NCI-H2081 (cell line): ENCODE measurements at places on chromosomes 11 and 22.

DNA sequence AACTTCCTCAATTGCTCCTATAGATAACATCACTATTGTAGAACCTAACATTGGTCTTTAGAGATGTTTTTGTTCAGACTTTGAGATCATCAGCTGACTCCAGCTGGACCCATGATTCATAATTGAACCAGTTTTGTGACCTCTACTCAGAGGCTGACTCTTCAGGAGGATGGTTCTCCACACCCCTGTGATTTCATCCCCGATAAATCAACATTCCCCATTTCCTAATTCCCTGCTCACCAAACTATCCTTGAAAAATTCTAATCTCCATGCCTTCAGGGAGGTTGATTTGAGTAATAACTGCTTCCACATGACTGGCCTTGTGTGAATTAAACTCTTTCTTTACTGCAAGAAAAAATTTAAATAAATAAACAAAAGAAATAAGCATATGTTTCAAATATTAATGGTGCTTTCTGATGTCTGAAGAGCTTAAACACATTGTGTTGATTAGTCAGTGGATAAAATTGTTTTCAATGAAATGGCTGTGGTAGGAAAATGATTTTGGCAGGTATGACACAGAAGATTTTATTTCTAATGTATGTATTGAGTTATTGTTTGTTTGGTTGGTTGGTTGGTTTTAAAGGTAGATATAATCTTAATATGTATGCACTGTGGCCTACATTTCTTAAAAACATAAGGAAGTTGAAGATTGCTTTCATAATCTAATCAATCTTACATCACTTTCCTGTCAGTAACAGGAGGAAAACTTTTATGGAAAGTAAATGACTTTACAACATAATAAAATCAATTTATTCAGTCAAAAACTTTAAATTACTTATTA, 427.9 kb upstream of the CCDC179 start:
- DNase-seq: no peak

DNA sequence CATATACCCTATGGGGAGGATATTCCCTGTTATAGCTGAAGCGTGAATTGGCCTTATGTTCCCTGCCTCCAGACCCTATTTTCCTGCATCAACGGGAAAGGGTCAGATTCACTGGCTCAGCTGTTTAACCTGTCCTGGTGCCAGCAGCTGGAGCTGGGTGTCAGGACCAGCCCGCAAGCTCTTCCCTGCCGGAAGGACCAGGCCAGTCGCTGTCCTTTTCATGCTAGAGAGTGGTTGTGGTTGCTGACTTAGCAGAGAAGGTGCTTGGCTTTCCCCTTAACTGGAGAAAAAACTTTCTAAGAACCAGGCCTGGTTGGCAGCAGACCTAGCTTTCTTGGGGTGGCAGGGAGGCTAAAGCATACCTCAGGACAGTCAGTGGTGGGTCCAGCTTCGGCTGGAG, 5.2 kb upstream of the SREBF2 start:
- no peak for DNase-seq

DNA sequence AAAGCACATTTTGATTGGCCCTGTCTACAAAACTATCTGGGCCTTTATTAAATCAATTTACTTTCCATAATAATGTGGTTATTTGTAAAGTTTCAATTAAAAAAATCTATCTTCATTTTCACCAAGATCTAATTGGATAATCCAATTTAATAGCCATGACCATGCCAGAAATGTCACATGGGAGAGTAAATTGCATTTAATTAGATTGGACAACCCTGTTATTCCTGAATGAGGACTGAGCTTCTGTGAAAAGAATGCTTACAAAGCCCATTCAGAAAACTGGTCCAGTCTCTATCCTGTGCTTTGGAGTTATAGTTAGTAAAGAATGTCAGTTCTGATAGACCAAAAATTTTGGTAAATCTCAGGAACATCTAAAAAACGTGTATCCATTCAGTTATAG, 541.9 kb upstream of the ANO5 start:
- no peak for DNase-seq

GRCh38 chr22:49179886-49180682, 647.6 kb downstream of the BRD1 start:
- DNase-seq: no peak

GRCh38 chr22:47802421-47802820, 1040.0 kb downstream of the TBC1D22A start:
- DNase-seq: no peak

DNA sequence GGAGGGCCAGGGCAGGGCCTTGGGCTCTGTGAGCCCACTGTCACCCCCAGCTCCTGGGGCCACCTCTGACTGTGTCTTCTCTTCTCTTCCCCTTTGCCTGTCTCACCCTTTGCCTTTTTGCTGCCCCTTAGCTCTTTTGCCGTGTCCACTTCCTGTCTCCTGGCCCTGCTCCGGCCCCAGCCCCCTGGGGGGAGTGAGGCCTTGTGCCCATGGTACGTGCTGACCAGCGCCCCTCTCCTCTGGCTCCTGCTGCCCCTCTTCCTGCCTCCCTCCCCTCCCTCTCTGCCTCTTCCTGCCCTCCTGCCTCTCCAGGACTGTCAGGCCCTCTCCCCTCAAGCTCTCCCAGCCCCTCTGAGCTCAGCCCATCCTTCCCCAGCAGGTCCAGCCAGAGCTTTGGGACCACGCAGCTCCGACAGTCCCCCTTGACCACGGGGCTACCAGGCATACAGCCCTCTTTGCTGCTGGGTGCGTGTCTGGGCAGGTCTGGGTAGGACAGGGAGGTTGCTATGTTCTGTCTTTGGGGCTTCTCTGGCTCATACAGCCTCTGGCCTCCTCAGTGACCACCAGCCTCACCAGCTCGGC, 11.7 kb downstream of the TMEM258 start:
- DNase-seq: no peak

- DNase-seq: no peak
These were observed 1.3 kb downstream of the TUG1 start for GRCh38 chr22:30970356-30970746.

DNA sequence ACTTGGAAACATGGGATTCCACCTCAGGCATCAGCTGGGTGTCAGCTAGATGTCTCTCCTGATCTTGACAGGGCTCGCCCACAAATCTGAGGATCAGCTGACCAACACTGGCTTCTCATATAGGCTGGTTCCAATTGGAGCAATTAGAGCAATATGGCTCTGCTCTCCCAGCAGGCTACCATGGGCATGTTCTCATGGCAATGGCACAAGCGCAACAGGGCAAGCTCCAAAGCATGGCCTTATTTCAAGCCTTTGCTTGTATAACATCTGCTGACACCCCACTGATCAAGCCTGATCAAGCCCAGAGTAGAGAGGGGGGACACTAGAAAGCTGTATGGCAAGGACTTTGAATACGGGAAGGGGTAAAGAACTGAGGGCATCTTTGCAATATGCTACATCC, 40.7 kb upstream of the SPATA19 start:
- DNase-seq: no peak

DNA sequence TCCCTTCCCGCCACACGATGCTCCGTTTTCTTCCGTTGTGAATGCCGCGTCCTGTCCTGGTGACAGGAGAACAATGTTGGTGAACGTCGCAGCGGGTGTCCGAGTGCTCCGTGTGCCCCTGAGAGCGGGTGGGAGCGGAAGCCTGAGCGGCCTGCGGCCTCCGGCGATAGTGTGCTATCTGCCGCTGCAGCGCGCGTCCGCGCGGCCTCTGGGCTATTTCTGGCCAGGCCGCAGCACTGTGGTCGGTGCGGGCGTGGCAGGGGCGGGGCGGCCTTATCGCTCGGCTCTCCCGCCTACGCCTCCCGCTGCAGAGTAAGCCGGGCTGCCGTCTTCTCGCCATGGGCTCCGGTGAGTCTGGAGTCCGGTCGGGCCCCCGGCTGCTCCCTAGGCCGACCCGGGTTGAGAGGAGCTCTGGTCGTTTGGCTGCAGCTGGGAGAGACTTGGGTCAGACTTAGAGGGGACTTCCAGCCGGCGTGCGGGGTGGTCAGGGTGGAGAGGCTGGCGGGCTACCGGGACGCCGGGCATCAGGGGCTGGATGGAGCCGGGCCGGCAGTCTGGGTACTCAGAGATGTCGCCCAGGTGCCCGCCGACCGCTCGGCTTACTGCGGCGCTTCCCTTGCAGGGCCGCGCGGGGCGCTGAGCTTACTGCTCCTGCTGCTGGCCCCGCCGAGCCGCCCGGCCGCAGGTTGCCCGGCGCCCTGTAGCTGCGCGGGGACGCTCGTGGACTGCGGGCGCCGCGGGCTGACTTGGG, at the start of gene GP1BB:
GP1BB (plus strand) TSS at position 308 of the 751 bp plus-strand sequence; CDS start at position 339, 31 bp downstream.
- no peak for DNase-seq
